ENCODE measurements at places on chromosomes 4 and X. TPM values are rescaled to one million over a fixed set of nuclear protein-coding genes. Genes with fewer than 3 reads are reported as not detected.
A peak's percentile ranks its signal among the peaks of the same experiment; 100 is the strongest.

Gene TXK
- total RNA-seq: 0.35 TPM

DNA sequence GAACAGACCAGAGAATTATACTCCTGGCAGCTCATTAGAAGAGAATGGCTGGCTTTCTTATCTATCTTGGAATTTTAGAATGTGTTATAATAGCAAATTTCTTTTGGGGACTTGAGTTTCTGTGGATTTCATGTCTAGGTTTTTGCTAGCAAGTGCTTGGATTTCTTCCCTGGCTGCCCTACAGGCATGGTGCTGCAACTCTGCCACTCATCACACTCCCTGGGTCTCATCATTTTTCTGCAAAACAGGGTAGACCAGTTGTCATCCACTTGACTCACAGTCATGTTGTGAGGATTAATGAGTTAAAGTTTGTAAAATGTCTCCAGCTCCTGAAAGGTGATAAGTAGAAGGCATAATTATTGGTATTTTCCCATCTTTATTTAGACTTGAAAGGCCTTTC is 60.7 kb upstream of the LCORL start:
- H3K36me3 ChIP-seq: no peaks in the 10 kb centered on the region
- H3K27me3 ChIP-seq: no peaks in the 10 kb centered on the region
- no peaks in the 10 kb centered on the region for H3K4me1 ChIP-seq
- H3K4me3 ChIP-seq: no peak overlapping the region

GRCh38 chr4:129926936-129927335 is 831.0 kb downstream of the C4orf33 start:
- no peak for DNase-seq
- H3K36me3 ChIP-seq: no peaks in the 10 kb centered on the region
- H3K4me1 ChIP-seq: no peaks in the 10 kb centered on the region
- H3K4me3 ChIP-seq: no peak overlapping the region
- no peaks in the 10 kb centered on the region for H3K27me3 ChIP-seq

- no peak overlapping the region for H3K4me3 ChIP-seq
- DNase-seq: no peak
- no peak overlapping the region for H3K27ac ChIP-seq
These were observed 257.8 kb upstream of the KLF3 start for GRCh38 chr4:38406243-38406642.

DNA sequence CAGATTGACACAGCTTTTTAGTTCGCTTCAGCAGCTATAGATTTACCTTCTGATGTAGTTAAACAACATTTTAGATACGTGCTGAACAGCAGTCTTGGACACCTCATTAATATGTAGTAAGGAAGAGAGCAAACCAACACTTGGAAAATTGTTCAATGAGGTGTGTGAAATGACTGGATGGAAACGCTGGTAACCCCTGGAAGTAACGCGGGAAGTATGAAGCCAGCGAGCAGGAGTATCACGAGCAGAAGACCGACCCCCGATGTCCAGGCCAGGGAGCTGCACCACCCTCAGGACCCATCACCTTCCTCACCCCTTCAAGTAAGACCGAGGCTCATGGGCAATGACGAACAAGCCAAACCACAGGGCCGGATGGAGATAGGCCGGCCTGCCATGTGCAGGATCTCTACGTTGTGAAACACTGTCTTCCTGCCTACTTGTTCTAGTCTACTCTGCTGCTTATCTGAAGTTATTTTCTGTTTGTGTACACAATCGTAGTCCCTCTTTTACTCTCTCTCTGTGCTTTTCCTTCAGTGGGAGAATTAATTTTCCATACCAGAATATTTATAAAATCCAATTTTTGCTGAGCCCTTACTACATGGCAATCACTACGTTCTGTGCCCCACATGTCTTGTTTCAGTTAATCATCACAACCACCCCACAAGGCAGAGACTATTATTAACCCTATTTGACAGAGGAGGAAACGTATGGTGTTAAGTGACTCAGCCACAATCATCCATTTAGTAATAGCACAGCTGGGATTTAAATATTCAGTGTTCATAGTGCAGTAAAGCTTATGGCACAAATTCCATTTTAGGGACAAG is 221.7 kb downstream of the APBB2 start:
- no peaks in the 10 kb centered on the region for H3K36me3 ChIP-seq
- DNase-seq: no peak
- no peaks in the 10 kb centered on the region for H3K27me3 ChIP-seq
- no peak overlapping the region for H3K4me3 ChIP-seq
- H3K4me1 ChIP-seq: peaks cover 19% of the 10 kb centered on the region

DNA sequence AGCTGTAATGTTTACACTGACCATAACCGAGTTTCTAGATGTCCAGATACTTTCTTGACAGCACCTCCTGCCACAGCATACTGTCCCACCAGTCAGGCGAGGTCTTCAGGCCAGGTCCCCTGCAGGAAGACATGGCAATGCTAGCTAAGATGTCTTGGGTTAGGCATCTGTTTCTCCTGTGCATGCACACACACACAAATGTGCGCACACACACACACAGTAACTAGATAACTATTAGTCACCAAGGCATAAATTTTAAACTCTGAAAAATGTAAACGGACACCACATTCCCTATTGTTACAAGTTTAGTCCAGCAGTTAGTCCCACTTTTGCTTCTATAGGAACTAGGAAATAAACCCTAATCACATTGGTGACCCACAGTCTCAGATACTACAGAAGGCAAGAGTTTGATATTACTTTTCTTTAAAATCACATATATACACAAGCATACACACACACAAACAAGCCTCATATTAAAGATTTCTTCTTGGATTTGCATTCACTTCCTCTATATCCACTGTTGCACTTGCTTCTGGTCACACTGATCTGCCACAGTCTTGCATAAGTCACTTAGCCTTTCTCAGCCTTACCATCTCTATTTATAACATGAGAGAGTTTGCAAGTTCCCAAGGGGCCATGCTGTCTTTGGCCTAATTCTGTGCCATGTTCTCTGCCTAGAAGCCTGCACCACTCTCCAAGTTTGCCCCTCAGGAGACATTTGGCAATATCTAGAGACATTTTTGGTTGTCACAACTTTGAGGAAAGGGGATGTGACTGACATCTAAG is 32.2 kb downstream of the IL21 start:
- no peak overlapping the region for H3K27ac ChIP-seq
- no peak for DNase-seq
- no peaks in the 10 kb centered on the region for H3K36me3 ChIP-seq

DNA sequence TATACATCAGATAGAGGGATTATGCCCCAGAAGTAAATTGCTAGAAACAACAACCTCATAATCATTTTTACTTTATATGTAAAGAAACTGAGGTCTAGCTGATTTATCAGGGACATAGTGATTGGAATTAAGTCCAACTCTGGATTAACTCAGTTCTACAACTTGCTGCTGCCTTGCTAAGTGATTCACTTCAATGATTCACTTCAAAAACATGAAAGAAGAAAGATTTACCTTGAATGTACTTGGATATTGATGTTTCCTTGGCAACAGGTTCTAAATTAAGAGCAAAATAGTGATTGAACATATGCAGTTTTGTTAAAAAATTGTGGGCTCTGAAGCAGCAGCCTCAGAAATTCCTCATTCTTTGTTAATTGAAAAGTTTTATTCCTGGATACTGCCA is 99.8 kb upstream of the H2AZ1 start:
- no peak overlapping the region for H3K27ac ChIP-seq
- H3K27me3 ChIP-seq: no peaks in the 10 kb centered on the region
- no peak overlapping the region for H3K4me3 ChIP-seq
- no peaks in the 10 kb centered on the region for H3K36me3 ChIP-seq
- no peaks in the 10 kb centered on the region for H3K4me1 ChIP-seq

GRCh38 chr4:95142932-95143331 is 385.2 kb downstream of the BMPR1B start:
- H3K36me3 ChIP-seq: no peaks in the 10 kb centered on the region
- H3K4me3 ChIP-seq: no peak overlapping the region
- DNase-seq: no peak
- H3K27ac ChIP-seq: no peak overlapping the region
- no peaks in the 10 kb centered on the region for H3K27me3 ChIP-seq

Gene TNMD
- total RNA-seq: 1.3 TPM

DNA sequence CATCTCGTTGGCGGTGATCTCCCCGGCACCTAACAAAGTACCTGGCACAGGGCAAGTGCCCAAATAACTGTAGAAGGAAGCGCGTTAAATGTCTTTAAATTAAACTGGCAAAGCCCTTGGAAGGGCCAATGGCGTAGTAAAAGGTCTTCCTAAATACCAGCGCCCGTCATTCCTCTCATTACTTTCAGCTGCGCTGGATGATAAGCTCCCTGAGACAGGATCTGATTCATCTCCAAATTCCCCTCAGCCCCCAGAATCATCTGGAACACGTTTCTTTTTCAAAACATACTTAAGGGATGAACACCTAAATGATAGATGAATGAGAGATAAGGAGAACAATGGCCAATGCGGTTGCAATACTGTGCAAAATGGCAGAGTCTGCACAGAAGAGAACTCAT is 95.1 kb downstream of the AFAP1 start:
- no peak overlapping the region for H3K4me3 ChIP-seq
- no peaks in the 10 kb centered on the region for H3K27me3 ChIP-seq

Gene GAGE13
- not detected for total RNA-seq

- H3K27me3 ChIP-seq: no peaks in the 10 kb centered on the region
- DNase-seq: no peak
- H3K4me1 ChIP-seq: no peaks in the 10 kb centered on the region
- H3K4me3 ChIP-seq: no peak overlapping the region
- H3K27ac ChIP-seq: no peak overlapping the region
- no peaks in the 10 kb centered on the region for H3K36me3 ChIP-seq
These were observed 100.0 kb downstream of the RELL1 start for GRCh38 chr4:37586194-37586593.

GRCh38 chr4:128978985-128979384 is 114.4 kb downstream of the SCLT1 start:
- no peak overlapping the region for H3K27ac ChIP-seq
- H3K4me3 ChIP-seq: no peak overlapping the region
- H3K36me3 ChIP-seq: no peaks in the 10 kb centered on the region
- H3K4me1 ChIP-seq: no peaks in the 10 kb centered on the region
- H3K27me3 ChIP-seq: no peaks in the 10 kb centered on the region

DNA sequence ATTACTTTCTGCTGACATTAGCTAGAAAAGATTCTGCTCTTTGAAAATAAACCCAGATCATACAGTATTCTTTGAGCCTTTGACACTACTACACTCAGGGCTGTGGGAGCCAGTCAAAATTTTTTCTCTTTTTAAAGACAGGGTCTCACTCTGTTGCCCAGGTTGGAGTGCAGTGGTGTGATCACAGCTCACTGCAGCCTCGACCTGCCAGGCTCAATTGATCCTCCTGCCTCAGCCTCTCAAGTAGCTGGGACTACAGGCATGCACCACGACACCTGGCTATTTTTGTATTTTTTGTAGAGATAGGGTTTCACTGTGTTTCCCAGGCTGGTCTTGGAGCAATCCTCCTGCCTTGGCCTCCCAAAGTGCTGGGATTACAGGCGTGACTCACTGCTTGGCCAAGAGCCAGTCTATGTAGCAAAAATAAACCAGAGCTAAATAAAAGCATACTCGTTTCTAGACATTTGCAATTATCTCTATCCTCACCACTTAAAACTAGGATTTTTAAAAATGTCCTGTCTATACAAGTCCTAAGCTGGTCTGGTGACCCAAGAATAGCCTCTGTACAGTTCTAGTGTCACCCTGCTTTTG is 43.2 kb downstream of the AKAP4 start:
- H3K4me1 ChIP-seq: no peaks in the 10 kb centered on the region
- H3K27me3 ChIP-seq: no peaks in the 10 kb centered on the region
- no peak overlapping the region for H3K27ac ChIP-seq

- no peaks in the 10 kb centered on the region for H3K4me1 ChIP-seq
- no peak overlapping the region for H3K27ac ChIP-seq
- no peaks in the 10 kb centered on the region for H3K27me3 ChIP-seq
- no peak for DNase-seq
- H3K4me3 ChIP-seq: no peak overlapping the region
These were observed 24.7 kb upstream of the IL13RA1 start for GRCh38 chrX:118702741-118703140.

DNA sequence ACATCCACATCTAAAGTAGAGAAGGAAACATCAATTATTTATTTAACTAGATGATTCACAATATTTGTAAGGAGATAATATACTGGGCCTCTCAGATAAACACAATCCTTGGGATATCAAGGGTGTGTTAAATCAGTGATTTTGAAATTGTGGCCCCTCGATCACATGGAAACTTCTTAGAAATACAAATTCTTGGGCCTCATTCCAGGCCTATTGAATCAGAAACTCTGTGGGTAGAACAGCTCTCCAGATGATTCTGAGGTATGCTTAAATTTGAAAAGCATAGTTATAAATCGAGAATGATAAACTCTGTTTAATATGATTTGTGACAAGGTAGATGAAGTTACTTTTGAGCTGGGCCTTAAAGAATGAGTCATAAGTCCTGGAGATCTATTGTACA is 64.3 kb upstream of the GPR174 start:
- H3K36me3 ChIP-seq: no peaks in the 10 kb centered on the region
- H3K27ac ChIP-seq: no peak overlapping the region
- H3K4me1 ChIP-seq: no peaks in the 10 kb centered on the region
- no peak for DNase-seq

DNA sequence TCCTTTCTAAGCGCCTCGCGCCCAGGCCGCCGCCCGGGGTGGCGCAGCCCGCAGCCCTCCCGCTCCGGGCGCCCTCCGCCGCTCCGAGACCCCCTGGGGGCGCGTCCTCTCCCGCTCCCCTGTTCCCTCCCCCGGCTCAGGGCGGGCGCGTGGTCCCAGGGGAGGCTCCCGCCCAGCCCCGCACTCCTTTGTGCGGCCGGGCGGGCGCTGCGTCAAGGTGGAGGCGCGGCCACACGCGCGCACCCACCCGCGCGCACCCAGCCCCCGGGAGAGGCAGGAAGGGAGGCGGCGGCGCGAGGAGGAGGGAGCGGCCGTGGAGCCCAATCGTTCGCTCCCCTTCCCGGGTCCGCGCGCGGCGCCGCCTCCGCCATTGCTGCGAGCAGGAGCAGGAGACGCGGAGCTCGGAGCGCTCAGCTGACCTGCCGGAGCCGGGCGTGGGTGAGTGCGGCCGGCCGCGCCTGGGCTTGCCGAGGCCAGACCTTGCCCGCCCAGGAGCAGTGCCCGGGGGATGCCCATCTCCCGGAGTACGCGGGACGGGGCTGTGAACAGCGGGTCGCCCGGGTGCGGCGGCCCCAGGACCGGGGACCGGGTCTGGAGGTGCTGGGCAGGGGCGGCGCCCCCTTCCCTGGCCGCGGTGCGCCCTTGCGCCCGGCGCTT is at the start of gene NSG1:
NSG1 (plus strand) TSS at position 367 of the 657 bp plus-strand sequence. CDS start 528 bp downstream, outside the sequence.
- peak within 1 kb of the TSS; percentile 20 for H3K4me3 ChIP-seq
- peaks cover 5% of the 10 kb centered on the region for H3K27me3 ChIP-seq
- no peaks in the 10 kb centered on the region for H3K36me3 ChIP-seq
- peaks cover 33% of the 10 kb centered on the region for H3K4me1 ChIP-seq

Gene GAK
- total RNA-seq: 27.8 TPM

Gene CXCR3
- total RNA-seq: not detected

Gene FAM133A
- 0.22 TPM for total RNA-seq

Gene SLITRK2
- total RNA-seq: 0.41 TPM

DNA sequence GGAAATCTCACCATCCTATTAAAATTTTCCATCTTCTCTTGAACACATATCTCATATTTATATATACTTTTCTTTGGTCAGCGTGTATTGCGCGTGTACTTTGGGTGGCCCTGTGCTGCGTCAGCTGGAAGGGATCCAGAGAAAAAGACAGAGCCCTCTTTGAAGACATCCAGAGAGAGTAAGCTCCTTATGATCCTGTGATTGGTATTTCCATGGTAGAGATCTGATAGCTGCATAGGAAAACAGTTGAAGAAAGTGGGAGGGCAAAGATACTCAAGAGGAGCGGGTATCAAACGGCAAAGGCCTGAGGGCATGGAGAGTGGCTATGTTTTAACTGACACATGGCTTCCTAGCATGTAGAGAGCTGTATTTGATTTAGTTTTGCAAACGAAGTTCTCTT is 4.4 kb upstream of the HPGD start:
- H3K36me3 ChIP-seq: no peaks in the 10 kb centered on the region
- H3K27ac ChIP-seq: no peak overlapping the region
- H3K4me3 ChIP-seq: no peak overlapping the region
- no peaks in the 10 kb centered on the region for H3K27me3 ChIP-seq
- DNase-seq: no peak
- H3K4me1 ChIP-seq: peaks cover 5% of the 10 kb centered on the region

All from right atrium auricular region (tissue), 2 donors.